ENCODE measurements at places on chromosomes 7 and 10.
A peak's percentile ranks its signal among the peaks of the same experiment; 100 is the strongest.

- no peak for DNase-seq
Observed at GRCh38 chr10:87603196-87603595, 56.5 kb upstream of the PAPSS2 start.

DNA sequence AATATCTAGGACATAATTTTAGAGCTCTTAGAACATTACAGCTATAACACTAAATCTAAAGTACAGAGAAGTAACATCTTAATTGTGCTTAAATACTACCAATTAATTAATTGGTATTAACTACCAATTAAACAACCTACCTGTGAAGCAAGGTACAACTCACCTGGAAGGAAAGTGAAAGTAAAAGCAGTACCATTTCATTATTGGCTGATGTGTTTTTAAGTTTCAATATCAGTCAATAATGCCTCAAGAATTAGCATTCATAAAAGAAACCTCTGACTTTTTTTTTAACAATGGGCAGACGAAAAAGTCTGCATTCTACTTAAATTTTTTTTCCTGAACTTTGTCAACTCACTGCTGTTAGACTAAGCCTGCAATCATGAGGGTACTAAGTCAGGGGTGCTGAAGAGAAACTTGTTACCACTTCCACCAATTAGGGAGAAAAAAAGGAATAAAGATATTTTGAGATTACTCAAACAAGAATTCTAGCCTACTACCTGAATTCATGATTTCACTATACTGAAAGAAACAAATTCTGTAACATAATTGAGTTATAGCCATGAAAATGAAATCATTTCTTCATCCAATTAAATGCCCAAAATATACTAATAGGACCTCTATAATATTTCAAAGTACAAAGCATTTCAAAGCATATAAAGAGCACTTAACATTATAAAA is 19.9 kb downstream of the UPF2 start:
- DNase-seq = no peak

GRCh38 chr7:145156834-145157233 is 321.0 kb upstream of the TPK1 start:
- DNase-seq = no peak

DNA sequence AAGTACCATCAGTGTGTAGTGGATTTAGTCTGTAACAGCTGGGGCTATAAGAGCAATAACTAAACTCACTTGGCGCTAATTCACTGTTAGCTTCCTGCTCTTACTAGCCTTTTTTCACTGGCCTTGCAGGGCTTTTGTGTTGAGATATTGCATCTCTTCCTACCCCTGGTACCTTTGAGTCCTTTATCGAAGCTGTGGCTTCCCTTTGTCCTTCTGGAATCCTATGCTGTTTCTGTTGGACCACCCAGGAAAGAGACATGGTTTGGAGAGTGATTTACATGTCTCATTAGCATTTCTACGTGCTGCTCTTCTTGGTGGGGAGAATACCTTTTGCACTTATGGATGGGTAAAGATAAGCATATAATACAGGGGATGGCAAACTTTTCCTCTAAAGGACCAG is 103.8 kb downstream of the MLLT10 start:
- DNase-seq = no peak

- DNase-seq = no peak
Observed at GRCh38 chr7:25379351-25380300, 151.3 kb upstream of the NPVF start.

GRCh38 chr10:103717341-103718246 is 137.8 kb downstream of the SH3PXD2A start:
- DNase-seq = no peak

GRCh38 chr10:13917791-13918190 is 331.0 kb downstream of the PRPF18 start:
- no peak for DNase-seq

DNA sequence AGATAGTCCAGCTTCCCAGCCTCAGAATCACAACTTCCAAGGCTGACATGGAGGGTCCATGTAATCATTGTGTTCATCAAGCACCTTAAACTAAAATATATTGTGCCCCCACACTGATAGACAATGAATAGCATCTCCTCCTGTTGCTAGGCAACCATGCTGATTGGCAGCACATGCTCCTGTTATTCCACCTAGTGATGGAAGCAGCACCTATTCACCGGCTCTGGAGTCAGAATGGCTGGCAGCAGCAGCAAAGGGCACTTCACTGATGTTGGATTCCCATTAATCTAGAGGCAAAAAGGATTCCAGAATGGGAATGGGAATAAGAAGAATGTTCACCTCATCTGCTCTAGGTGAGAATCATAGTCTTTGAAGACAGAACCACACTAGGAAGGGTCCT is 55.0 kb downstream of the RELN start:
- DNase-seq = no peak

DNA sequence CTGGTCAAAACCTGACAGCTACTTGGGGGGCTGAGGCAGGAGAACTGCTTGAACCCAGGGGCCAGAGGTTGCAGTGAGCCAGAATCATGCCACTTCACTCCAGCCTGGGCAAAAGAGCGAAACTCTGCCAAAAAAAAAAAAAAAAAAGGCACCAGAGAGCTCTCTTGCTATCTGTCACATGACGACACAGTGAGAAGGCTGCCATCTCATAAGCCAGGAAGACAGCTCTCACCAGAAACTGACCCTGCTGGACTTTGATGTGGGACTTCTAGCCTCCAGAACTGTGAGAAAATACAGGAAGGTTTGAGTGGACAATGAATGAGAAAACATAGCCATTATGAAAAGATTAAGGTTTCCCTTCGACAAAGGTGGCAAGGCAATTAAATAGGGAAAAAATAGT is 51.1 kb upstream of the KCNIP2 start:
- DNase-seq = no peak

DNA sequence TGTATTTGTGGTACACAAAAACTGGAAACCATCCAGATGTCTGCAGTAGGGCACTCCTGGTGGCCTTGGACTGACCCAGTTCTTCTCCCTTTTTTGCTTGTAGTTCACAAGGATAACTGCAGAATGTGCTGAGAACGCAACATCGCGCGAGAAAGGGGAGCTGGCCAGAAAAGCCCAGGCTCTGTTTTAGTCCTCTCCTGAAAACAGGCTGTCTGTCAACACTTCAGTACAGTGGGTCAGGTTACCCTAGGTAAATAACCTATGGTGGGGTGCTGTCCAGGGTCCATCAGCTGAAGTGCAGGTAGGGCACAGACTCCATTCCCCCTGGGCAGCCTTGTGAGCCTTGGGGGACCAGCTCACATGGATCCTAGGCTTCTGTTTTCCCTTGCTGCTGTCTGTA is 495.8 kb downstream of the MDFIC start:
- no peak for DNase-seq

- no peak for DNase-seq
Observed at GRCh38 chr7:25216837-25217236, 11.4 kb downstream of the NPVF start.

DNA sequence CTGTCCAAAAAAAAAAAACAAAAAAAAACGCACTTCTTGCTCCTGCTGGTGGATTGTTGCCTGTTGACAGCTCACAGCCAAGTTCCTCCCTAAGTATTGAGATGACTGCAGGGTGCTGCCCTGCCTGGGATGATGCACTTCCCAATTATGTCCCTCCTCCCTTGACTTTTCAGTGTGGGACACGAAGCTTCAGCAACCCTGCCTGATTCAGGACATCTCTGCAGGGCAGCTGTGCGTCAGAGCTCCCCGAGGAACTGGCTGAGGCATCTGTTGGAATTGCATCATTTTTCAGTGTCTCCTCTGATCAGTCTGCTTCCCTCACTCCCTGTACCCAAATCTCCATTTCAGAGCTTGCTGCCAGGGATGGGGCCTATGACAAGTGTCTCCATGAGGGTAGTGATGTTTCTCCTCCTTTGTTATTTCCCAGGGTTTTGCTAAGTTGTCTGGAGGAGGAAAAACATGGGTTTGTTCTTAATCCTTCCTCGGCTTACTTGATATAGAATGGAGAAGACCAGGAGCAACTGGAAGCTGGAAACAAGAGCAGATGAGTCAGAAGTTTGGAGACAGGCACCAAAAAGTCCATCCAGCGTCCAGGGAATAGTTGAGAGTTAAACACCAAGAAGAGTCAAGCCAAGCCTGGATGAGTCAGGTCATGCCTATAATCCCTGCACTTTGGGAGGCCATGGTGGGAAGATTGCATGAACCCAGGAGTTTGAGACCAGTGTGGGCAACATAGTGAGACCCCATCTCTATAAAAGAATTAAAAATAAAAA is 355.1 kb downstream of the GALNT17 start:
- DNase-seq = no peak

DNA sequence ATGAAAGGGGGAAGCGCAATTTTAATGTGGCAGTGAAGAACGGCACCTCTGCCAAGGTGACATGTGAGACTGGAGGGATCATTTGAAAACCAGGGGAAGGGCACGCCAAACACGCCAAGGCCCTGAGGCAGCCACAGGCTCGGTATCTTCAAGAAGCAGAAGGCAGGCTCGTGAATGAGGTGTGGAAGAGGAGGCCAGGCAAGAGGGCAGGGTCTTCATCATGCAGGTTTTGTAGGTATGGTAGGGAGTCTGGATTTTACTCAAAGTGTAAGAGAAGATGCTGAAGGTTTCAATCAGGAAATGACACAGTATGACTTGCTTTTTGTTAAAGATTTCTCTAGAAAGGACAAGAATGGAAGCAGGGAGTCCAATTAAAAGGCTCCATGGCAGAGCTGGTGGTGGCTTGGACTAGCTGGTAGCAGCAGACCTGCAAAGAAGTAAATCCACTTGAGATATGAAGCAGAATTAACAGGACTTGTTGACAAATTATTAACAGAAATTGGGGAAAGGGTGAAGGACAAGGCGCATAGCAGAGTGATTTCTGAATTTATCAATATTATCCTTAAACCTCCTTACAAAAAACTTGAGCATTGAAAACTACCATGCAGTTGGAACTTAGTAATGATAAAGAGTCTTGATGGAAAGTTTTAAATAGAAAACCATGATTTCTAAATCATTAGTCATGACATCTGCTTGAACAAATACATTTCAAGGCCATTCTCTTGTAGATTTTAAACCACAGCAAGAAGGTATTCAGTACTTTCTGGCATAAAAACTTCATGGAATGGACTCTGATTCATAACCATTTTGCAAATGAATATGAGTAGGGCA is 70.4 kb downstream of the COA1 start:
- peak; percentile 50 for DNase-seq

DNA sequence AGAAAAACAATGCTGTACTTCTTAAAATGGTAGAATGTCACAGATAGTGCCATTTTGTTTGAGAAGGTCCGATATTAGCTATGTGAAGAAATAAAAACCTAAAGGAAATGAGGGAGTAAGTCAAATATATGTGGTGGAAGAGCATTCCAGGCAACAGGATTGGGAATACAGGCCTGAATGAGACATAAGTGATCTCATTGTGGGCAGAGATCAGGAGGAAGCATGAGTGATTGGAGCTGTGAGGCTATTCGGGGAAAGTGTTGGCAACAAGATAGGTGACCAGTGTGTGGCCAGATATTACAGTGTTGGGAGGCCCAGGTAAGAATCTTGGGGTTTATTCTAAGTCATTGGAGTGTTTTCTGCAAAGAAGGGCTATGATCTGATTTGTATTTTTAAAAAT is 41.3 kb upstream of the AGMO start:
- no peak for DNase-seq

GRCh38 chr7:116970238-116970910 is 17.1 kb downstream of the ST7 start:
- DNase-seq = no peak

DNA sequence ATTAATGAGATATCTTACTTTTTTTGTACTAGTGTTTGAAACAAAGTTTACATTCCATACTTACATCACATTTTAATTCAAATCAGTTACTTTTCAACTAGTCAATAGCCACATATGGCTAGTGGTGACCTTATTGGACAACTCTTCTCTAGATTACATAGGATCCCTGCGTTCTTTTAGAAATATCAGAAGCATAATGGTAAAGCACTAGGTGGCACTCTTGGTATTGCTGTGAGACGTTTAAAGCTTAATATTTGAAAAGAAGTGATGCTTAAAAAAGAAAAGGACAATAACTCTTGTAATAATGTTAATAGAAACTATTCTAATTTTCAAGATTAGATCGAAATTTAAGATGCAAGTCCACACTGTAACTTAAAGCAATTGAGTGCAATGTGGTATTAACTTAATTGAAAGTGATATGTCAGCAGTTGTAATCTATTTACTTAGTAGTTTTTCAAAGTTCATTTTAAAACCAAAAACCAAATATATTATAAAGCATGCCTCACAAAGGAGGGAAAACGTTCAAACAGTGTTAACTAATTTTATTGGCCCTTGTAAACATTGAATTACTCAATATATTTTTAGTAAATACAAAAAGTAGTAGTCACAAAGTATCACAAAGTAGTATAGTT is 339.1 kb downstream of the ATRNL1 start:
- no peak for DNase-seq

- DNase-seq = no peak
Observed at GRCh38 chr10:43310872-43311271, 44.0 kb upstream of the RASGEF1A start.

DNA sequence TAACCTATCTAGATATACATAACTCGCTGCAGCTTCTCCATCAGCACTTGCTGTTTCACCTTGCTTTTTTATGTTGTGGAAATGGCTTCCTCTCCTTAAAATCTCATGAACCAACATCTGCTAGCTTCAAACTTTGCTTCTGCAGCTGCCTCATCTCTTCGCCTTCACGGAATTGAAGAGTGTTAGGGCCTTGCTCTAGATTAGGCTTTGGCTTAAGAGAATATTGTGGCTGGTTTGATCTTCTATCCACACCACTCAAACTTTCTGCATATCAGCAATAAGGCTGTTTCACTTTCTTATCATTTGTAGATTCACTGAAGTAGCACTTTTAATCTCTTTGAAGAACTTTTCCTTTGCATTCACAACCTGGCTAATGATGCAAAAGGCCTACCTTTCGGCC is 49.2 kb upstream of the AGR3 start:
- no peak for DNase-seq

DNA sequence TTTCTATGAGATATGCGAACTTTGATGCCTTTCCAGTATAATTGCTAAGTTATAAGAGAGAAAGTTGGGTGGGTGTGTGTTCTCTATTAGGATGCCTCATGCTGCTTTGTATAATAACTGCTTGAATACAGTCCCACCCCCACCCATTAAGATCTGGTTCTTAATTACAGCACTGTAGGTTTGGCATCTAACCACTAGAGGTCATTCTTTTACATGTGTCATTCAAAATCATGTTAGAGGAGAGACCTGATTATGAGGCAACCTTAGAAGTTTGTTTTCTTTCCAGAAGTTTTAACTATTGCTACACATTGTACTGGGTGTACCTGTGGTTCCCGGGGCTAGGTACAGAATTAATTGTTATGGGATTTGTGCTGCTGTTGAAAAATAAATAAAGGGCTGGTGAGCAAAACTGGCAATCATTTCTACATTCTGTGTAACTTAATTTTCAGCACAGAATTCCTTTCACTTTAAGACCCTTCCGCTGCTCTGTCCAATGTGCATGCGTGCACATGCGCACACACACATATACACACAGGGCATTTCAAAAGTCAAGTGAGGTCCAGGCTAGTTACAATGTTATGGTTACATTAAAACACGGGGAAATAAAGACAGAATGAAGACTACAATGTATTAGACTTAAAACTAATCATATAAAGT is 1156.3 kb downstream of the SORCS3 start:
- DNase-seq = no peak
